ENCODE measurements at places on chromosomes 4 and X. TPM values are rescaled to one million over a fixed set of nuclear protein-coding genes. Genes with fewer than 3 reads are reported as not detected.

DNA sequence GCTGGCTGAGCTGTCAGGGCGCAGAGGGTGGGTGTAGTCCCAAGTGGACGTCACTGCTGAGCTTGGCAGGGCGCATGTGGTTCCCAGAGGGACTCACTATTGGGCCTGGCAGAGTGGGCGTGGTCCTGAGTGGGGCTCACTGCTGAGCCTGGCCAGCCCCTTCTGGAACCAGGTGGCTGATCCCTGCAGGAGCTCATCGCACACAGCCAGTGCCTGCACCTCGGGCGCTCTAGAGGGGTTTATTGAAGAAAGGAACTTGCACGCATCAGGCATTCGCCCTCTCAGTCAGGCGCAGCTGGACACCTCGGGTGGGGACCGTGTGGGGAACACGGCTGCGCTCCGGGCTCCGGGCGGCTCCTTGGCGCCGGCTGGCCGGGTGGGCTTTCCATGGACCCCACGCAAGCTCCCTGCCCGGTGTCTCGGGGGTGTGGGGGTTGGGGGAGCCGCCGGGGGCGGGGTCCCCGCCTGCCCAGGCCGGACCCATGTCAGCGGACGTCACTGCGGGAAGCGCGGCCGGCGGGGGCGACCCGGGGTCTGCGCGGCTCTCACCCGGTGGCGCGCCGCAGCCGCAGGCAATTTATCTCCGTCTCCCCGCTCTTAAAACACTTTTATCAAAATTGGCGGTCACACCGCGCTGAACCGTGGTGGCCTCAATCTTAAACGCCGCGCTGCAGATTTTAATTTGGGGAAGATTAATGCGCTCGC, 65.4 kb upstream of the NKX1-1 start:
- DNase-seq: no peak

DNA sequence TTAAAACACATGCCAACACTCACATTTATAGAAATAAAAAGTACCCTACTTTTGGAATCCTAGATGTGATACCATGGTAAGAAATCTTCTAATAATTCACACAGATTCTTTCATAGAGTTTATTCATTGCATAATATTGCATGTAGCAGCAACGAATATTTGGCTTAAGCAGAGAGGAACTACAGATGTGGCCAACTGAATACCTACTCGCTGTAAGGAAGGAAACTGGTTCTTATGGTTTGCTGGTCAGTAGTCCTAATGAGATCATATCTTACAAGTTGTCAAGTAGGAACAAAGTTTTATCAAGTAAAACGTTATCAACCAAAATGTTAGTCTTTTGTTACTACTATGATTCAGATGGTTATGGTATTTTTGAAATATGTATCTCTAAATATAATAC, 996.1 kb downstream of the PDHA2 start:
- no peak for DNase-seq

DNA sequence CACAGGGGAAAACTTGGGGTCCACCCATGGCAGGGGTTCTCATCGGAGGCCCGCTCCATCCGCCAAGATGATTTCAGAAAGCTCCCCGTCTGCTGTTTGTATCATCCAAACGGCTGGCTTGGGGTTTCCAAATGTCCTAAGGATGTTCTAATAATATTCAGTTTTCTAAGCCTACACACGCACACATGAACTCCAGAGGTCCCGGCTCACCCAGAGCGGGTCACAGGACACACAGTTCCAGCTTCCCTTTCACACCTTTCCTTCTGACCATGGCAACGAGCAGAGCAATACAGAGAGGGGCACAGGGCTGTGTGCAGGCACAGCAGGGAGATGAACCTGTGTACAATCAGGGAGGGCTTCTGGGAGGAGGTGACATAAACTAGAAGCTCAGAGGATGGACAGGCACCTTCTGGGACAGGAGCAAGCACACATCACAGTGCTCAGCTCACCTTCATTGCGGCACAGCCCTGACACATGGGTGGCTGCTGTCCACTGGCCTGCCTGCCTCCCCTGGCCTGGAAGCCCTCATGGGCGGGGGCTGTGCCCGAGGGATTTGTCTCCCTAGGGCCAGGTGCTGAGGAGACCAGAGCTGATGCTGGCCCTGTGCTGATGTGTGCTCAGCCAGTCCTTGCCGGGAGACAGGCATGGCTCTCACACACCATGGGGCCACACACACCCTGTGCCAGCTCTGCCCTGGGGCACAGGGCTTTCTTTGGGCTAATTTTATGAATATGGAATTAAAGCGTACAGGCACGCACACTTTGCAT, 44.8 kb downstream of the ABLIM2 start:
- DNase-seq: no peak

GRCh38 chr4:126451237-126451873, 1136.6 kb downstream of the FAT4 start:
- no peak for DNase-seq

DNA sequence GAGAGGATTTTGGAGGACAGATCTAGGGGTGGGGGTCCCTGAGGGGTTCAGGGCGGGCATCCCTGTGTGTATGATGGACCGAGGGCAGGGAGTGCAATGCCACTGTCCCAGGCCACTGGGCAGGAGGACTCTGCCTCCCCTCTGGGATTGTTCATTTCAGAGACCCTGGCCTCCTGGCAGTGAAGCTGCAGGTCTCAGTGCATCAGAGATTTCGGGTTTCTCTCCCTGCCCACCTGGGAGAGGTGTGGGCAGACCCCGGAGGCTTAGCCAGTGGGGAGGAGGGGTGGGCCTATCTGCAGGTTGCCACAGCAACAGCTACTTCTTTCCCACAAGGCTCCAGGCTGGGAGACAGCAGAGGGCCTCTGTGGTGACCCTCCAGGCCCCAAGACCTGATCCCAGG, 80.1 kb upstream of the LRPAP1 start:
- DNase-seq: no peak

DNA sequence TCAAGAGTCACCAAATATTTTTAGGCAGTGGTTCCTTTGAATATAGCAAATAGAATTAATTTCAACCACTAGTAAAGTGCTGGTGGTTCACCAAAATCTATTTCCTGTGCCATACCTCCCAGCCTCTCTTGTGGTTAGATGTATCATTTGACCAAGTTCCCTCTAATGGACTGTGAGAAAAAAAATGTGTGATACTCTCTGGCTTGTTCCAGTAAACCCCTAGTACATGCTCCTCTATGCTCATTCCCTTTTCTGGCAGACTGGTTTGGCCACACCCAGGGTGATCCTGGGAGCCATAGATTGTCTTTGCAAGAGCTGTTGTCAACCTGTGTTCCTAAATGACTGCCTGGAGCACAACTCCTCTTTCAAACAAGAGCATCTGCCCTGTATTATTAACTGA, 109.5 kb downstream of the FRAS1 start:
- DNase-seq: no peak

PPARGC1A gene
- total RNA-seq: not detected

All from G401 (cell line).